Glomerular endothelial cell (primary cell): ENCODE measurements at places on chromosomes 16 and 17. TPM values are rescaled to one million over a fixed set of nuclear protein-coding genes. Genes with fewer than 3 reads are reported as not detected.

DNA sequence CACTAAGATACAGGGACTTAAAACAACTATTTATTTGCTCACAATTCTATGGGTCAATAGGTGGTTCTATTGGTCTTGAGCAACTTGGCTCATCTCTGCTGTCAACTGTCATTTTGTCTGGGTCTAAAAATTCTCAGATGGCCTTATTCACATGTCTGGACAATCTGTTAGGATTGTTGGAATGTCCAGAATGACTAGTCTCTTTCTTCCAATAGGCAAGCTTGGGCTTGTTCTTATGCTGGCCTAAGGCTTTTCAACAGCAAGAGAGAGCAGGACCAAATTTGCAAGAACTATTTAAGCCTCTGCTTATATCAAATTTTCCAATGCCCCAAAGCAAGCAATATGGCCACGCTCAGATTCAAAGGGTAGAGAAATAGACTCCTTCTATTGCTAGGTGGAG is 240.9 kb downstream of the KIF2B start:
- DNase-seq, result no peak

PEX12 gene
- 4.6 and 6.3 TPM in 2 replicates for total RNA-seq

DNA sequence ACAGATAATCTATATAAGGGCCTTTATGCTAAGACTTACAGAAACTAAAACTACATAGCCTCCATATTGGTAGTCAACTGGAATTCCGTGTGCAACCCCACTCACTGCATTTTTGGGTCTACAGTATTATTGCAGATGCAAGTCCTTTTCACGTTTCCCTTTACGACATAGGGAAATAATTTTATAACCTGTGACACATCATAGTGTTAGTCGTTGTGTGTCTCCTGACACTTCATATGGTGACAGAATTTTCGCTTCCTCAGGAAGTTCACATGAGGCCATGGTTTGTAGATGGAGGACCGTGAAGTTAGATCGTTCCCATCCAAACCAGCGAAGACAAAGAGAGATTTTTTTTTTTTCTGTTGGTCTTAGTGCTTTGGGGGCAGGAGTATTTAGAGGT is 15.7 kb upstream of the MRC2 start:
- DNase-seq, result no peak

- DNase-seq, result no peak
These were observed 354 bp upstream of the ESRP2 start for GRCh38 chr16:68236137-68236825.

DNA sequence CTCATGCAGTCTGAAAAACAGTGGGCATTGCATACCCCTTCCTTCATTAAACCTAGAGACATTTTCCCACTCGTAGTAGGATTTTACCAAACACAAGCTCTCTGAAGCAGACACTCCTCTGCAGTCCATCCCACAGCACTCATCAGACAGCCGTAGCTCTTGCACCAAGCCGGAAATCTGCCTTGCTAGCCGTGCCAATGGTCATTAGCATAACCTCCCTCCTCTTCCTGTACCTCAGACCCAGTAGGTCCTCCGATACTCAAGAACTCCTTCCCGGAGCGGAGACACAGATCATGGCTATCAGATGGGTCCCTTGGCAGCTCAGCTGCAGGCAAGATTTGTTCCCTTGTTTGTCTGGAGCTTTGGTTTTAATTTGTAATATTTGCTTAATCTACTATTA is 483.1 kb upstream of the PSMD7 start:
- no peak for DNase-seq

NPB gene
- total RNA-seq, result 0.68 and 1.9 TPM in 2 replicates

- no peak for DNase-seq
These were observed 16.7 kb upstream of the CD300A start for GRCh38 chr17:74449773-74450172.

GPR142 gene
- 0.10 TPM in 1 of 2 replicates, not detected in the other for total RNA-seq
